OCI-M1 (cell line): ENCODE measurements at places on chromosomes 3 and 15.

- DNase-seq = no peak
These were observed 19.2 kb downstream of the CAND2 start for GRCh38 chr3:12815719-12816118.

GRCh38 chr3:71238355-71238757, 345.2 kb downstream of the FOXP1 start:
- no peak for DNase-seq

- no peak for DNase-seq
These were observed 42.3 kb upstream of the SLC25A36 start for GRCh38 chr3:140899363-140899762.

- DNase-seq = no peak
These were observed 142.7 kb downstream of the ALDH1A2 start for GRCh38 chr15:57922776-57923175.

GRCh38 chr15:97501291-97501690, 459.2 kb upstream of the ARRDC4 start:
- DNase-seq = peak; percentile 69

DNA sequence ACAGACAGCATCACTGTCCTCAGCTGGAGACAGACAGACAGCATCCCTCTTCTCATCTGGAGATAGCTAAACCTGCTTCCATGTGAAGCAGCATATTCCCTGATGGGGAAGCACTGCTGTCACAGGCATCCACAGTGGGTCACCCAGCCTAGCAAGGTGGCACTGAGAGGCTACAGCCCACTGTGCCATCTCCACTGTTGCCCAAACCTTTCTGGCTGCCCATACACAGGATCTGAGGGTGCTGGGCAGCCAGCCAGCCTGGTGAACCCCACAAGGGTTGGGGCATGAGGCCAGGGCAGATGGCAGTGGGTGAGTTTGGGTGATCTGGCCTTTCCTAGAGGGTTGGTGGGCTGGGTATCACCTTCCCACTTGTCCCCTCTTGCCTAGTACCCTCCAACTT, 11.7 kb downstream of the CHST13 start:
- DNase-seq = no peak

DNA sequence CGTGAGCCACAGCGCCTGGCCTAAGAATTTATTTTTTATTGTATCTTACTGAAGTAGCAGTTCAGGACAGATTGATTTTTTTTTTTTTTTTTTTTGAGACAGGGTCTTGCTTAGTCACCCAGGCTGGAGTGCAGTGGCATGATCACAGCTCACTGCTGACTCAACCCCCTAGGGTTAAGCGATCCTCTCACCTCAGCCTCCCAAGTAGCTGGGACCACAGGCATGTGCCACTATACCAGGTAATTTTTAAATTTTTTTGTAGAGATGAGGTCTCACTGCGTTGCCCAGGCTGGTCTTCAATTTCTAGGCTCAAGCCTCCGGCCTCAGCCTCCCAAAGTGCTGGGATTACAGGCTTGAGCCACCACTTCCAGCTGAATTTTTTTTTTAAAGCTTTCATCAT, 99.8 kb upstream of the HERC1 start:
- no peak for DNase-seq

DNA sequence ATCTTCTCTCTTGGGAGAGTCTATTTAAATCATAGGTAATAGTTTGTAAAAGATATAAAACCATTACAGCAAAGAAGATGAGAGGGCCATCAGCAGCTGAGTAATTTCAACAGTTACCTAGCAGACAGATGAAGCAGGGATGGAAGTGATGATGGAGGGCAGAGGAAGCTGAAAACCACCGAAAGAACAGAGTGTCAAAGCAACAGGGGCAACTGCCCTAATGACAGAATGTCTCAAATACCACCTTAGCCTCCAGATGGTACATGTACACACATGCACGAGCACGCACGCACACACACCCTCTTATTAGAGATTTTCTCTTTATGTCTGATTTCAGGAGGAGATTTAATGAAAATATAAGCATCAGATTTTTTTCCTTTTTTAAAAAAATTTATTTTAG, 64.5 kb downstream of the NEDD4 start:
- no peak for DNase-seq
